ENCODE measurements at places on chromosomes 1 and 21.

DNA sequence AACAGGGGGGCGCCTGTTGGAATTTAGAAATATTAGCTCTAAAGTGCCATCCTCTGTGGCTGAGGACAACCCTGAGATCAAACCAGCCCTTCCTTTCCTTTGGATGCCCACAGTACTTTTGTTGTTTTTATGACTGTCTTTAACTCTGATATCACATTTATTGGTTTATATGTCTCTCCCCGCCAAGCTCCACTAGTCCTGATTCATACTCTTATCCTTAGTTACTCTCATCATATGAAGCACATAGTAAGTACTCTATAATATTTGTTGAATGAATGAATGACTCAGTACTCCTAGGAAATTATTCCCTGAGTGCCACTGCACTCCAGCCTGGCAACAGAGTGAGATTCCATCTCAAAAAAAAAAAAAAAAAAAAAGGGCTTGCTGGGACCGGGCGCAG lies 22.6 kb upstream of the NRDC start:
- no peak for DNase-seq

DNA sequence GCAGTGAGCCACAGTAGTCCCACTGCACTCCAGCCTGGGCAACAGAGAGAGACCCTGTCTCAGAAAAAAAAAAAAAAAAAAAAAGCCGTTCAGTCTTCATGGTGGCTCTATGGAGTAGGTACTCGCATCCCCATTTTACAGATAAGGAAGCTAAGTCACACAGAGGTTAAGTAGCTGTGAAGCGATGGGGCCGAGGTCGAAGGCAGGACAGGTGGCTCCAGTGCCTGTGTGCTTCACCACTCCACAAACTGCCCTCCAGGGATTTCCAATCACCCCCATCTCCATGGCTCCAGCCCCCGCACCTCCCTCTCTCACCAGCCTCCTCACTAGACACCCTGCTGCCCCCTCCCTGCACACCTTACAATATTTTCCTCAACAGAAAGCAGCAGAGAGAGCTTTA lies 61.9 kb downstream of the SYF2 start:
- no peak for DNase-seq

DNA sequence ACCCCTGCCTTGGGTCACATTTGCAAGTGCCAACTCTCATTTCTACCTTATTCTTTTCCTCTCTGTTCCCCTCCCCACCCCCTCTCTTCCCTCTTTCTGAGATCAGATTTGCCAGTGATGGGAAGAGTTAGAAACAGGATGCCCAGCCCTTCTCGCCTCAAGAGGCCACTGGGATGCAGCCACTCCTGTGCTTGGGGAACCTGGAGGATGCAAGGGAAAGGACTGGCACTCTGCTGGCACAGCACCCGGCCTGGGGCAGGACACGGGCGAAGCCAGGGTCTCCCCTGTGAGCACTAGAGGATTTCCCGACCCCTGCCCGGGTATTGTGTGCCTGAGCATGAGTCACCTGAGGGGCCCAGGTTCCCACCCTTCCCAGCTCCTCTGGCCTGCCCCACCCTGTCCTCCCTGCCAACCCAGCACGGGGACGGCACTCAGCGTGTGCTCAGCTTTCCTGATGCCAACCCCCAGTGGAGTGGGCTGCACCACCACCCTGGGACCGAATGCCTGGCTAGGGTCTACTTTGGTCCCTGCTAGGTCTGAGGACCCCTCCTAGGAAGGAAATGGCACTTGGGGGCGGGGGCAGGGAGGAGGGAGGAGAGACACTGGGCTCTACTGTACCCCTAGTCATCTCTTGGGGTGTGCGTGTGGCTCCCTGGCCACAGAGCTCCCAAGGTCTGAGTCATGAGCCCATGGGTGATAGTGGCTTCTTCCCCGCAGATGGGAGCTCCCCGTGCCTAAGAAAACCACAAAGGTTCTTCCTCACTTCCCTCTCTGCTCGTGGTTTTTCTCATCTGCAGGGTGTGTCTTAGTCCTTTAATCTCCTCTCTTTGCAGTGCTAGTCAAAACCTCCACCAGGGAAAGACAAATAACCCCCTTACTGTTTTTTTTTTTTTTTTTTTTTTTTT lies 12.4 kb downstream of the LMNA start:
- DNase-seq, result peak; percentile 51

DNA sequence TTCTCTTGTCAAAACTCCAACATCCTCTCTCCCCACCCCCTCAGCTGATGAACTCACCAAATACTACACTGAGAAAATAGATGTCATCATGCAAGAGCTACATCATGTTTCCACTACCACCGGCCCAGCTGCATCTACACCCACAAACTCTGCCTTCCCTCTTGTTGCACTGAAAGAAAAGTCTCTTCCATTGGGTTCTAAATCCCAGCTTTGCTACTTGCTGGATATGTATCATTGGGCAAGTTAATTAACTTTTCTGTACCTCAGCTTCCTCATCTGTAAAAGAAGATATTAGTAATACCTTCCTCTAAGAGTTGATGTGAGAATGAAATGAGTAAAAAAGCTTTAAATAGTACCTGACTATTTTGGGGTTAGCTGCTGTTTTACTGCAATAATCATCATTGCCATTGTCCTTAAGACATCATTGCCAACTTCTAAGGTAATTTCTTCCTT lies 108.6 kb downstream of the OLFML2B start:
- DNase-seq, result no peak

Data from urothelium cell line (cell line).